Panc1 (cell line): ENCODE measurements at places on chromosomes 11 and 22.

DNA sequence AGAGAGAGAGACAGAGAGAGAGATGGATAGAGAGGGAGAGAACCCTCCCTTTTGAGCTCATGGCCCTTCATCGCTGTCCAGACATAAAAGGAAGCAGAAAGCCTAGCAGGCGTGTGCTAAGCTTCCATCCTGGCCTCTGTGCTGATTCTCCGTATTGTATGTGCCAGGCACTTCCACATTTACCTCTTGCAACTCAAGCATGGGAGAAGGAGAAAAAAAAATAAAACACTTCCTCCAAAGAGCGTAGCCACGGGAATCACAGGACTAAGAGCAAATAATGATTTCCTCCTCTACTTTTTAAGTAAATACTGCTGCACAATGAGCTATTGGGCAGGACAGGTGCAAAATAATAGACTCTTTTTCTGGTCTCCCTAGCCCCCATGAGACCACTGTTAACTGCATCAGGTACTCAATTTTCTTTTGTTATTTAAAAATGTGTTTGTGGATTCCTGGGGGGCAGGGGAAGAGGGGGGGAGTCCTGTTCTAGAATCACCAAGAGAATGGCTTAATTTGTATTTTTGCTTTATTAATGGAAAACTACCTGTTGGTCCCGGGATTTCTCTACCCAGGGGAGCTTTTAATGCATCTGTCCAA is 154.3 kb downstream of the NXPE2 start:
- no peak for DNase-seq

DNA sequence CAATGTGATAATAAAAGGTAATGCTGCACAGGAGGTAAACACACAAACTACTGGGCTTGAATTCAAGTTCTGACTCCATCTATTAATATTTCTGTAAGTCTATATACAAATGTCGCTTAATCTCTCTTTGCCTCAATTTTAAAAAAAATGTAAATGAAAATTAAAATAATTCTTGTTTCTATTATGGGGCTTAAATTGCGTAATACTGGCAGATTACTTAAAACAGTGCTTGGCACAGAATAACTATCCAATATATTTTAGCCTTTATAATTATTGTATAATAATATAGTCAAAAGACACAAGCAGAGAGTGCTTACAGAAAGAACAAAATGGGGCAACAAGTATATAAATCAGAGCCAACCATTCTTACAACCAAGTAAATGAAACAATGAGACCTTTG is 489.1 kb downstream of the CNTN5 start:
- no peak for DNase-seq

GRCh38 chr22:17871726-17872458 is 97.6 kb upstream of the BID start:
- DNase-seq, result no peak

GRCh38 chr11:44746894-44747293 is 20.1 kb downstream of the TSPAN18 start:
- no peak for DNase-seq

GRCh38 chr11:109155291-109155690 is 266.7 kb upstream of the C11orf87 start:
- DNase-seq, result no peak

DNA sequence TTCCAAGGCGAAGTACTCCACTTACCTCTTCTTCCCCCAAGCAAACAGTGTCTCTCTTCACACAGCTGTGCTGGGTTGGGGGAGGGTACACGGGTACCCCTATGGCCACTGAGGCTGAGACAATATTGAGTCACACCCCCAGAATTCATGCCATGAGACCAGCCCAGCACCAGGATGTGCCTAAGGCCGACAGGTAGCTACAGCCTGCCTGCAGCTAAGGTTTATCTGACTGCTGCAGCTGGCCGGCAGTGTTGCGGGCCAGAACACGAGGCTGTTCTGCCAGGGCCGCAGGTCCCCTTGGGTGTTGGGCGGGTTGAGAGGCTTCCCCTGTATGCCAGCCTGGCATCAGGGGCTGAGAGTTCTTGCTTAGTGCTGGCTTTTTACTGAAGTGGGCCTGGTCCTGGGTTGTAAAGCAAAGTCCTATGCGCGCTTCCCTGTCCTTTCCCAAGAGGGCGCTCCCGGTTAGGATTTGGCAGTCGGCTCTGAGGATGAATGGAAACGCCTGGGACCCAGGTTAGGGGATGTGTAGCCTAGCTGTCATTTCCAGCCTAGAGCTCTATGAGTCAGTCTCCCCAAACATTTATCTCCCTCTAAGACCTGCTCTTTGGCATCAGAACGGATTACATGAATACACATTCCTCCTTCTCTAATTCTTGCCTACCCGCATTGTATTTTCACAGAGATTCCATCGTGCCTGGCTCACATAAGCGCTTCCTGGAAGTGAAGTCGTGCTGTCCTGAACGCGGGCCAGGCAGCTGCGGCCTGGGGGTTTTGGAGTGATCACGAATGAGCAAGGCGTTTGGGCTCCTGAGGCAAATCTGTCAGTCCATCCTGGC is 7.1 kb downstream of the USP18 start:
- DNase-seq, result no peak

DNA sequence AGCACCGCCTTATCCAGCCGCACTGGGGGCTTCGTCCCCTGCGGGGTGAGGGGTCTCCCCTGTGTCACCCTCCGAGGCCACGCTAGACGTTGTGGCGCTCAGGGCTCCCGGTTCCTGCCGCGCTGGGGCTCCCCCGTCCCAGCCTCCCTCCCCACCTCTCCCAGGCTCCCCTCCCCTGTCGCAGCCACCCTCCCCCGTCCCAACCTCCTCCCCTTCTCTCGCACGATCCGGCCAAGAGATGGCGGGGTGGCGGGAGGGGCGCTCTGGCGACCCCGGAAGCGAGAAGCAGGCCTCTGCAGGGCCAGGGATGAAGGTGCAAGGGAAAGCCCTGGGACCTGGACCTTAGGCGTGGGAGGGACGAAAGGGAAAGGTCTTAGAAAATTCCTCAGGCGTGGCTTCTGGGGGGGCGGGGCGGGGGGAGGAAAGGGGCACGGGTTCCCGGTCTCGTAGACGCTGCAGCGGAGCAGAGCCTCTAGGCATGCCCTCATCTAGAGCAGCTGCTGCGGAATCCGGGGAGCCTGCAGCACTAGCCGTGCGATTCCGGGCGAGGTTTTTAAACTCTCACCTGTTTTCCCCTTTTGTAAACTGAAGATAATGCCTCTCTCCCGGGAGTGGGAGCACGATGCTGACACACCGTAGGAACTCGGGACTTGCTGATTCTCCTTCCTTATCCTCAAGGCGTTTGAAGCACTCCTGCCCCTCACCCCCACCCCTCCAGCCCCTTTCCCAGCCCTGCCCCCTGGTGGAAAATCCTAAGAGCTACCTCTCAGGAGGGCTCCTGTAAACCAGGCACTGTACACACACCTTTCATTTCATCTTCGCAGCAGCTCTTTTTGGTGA is 14.4 kb downstream of the KCNJ5 start:
- no peak for DNase-seq

- no peak for DNase-seq
Observed at GRCh38 chr11:65952052-65952521, 6.8 kb downstream of the TSGA10IP start.

- DNase-seq, result no peak
Observed at GRCh38 chr11:86863476-86863875, 63.1 kb downstream of the PRSS23 start.

- no peak for DNase-seq
Observed at GRCh38 chr11:69361466-69361865, 67.5 kb downstream of the MYEOV start.

DNA sequence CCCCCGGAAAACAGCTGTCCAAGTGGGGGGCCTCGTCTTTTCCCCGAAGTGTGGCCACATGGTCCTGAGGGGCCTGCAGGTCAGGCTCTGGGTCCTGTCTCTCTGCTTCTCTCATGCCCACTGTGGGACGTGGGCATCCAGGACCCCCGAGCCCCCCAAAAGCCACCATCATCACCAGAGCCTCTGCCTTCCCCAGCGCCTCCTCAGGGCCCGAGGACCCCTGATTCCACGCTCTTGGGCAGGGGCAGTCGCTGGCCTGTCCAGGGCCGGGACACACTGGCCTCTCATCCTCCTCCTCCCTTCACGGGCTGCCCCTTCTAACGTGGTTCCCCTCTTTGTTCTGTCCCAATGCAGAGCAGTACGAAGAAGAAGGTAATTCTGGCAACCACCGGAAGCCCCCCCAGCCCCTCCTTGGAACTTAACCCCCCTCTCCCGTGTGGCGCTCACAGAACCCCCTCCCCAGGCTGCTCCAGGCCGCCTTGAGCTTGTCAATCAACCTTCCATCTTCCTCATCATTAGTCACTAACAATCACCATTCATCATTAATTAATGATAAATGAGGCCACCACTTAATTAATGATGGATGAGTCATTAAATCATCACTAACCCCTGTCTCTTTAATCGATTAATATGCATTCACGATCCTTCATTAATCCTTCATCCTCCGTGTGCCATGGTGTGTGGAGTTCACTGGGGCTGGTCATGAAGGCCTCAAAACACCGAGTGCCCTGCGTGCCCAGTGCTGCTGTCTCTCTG is 3.9 kb downstream of the TNNT3 start:
- no peak for DNase-seq

GRCh38 chr22:32199341-32199740 is 5.5 kb downstream of the RFPL2 start:
- DNase-seq, result no peak
